Midbrain (tissue), 1 donor: ENCODE measurements at places on chromosomes 3 and 15.
A peak's percentile ranks its signal among the peaks of the same experiment; 100 is the strongest.

GRCh38 chr3:107966276-107966675 lies 124.6 kb downstream of the CD47 start:
- no peak for DNase-seq

GRCh38 chr3:148727231-148727630 lies 29.5 kb downstream of the AGTR1 start:
- DNase-seq = peak; percentile 77

DNA sequence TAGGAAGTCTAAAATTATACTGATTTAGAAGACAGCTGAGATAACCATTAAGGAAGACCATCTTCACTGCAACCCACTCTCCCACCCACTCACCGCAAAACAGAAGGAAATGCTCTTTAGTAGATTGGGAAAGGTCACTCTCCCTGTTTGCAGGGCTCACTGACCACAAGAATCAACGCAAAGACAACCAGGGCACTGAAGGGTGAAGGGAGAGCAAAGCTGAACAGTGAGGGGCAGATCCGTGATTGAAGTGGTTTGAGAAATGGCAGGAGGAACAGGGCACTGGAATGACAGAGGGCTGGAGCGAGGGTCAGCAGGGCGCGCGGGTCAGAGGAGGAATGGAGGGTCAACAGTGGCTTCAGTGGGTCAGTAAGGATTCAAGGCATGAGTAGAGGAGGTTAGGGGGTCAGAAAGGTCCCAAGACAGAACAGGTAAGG lies 520 bp downstream of the MESD start:
- no peak for DNase-seq

DNA sequence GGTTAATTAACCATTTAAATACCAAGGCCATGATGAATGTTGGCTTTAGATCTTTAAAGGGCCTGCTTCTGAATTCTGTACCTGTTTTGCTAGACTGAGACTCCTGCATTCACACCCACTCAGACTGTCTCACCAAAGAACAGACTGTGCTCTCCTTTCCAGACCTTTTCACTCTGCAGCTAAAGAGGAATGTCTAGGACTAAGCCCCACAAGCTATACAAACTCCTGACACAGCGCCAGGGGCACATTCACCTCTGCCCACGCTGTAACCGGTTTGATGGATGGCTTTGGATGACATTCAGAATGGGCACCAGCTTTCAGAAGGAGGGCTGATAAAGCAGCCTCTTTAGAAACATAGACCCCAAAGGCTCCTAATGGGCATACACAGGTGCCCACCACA lies 200.1 kb downstream of the KCNMB2 start:
- DNase-seq = no peak

GRCh38 chr15:41827290-41827879 lies 507 bp upstream of the JMJD7 start:
- DNase-seq = no peak

GRCh38 chr15:39719109-39719508 lies 63.5 kb downstream of the FSIP1 start:
- DNase-seq = no peak

DNA sequence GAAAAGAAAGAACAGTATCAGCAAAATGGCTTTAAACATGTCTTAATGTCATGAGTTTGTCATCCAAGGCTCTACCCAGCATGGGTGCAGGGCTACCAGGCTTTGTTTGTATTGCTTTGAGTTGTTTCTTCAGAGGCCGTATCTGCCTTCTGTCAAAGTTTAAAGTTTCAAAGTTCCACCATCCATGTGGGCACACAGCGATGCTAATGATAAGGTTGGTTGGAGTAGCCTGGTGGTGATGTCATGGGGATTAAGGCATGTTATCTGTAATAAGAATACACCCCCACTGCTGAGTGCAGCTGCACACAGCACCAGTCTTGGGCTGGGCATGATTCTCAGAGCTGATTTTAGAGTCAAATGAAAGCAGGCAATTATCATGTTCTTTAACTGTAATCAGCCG lies 72.0 kb upstream of the LRTM1 start:
- no peak for DNase-seq

GRCh38 chr3:143287403-143287802 lies 167.8 kb downstream of the CHST2 start:
- DNase-seq = peak; percentile 62

- no peak for DNase-seq
Measured at GRCh38 chr3:11734-12133, 184.8 kb upstream of the CHL1 start.

GRCh38 chr3:9280451-9281219 lies 31.2 kb upstream of the SRGAP3 start:
- DNase-seq = no peak

- peak; percentile 66 for DNase-seq
Measured at GRCh38 chr15:80072285-80072994, 13.0 kb downstream of the ZFAND6 start.
